OCI-M1 (cell line): ENCODE measurements at places on chromosomes 12 and 14.
A peak's percentile ranks its signal among the peaks of the same experiment; 100 is the strongest.

GRCh38 chr12:130713581-130713991 lies 2.5 kb downstream of the RIMBP2 start:
- no peak for DNase-seq

- DNase-seq = no peak
Measured at GRCh38 chr12:115323223-115323905, 639.4 kb upstream of the TBX3 start.

- no peak for DNase-seq
Measured at GRCh38 chr12:50614167-50614759, 109.5 kb downstream of the DIP2B start.

GRCh38 chr12:93376436-93377251 lies 1.1 kb upstream of the NUDT4 start:
- DNase-seq = peak; percentile 96

DNA sequence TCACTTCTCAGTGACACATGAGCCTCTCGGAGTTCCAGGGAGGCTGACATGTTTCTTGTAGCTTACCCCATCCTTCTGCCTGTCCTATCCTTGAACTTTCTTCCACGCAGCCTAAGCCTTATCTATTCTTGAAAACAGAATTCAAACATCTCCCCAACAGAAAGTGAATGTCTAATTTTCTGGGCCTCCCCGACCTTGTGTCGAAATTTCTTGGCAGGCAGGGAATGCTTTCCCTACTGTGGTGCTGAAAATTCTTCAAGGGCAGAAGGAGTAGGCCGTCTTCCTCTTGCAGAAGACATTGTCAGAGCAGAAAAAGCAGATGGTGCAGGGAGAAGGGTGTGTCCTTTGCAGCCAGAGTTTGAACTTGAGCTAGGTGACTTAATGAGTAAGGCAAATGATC lies 63.0 kb upstream of the TCL1B start:
- no peak for DNase-seq

GRCh38 chr14:24659916-24660570 lies 26.1 kb upstream of the GZMB start:
- no peak for DNase-seq

GRCh38 chr12:1702713-1703112 lies 11.8 kb downstream of the ADIPOR2 start:
- no peak for DNase-seq

DNA sequence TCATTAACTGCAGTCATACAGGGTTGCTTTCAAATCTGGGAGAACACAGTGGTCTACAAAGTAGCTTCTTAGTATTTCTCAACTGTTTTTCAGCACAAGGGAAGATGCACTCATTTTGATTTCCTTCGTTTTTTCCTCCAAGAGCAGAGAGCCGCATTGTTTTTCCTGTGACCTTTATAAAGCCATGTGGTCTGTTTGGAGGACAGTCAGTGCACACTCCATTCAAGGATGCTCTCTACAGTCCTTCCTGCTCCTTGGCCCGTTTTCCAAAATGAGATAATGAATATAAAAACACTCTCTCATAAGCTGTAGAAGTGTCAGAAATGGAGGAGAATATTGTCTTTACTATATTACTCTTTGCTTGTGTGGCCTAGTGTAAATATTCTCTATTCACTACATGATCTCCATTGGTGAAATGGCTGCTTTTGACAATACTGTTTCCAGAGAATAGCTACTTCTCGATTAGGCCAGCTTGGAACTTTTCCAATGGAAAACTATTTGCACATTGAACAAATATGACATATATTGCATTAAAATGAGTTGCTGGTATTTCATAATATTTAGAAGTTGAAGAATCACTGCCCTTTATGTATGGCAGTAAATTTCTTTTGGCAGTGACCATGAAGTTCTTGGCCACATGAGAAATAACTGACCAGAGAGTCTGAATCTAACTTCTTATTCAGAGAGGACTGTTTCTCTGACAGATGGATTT lies 393.1 kb upstream of the RGS6 start:
- no peak for DNase-seq

- no peak for DNase-seq
Measured at GRCh38 chr14:71220462-71220861, 313.2 kb downstream of the PCNX1 start.
